ENCODE measurements at places on chromosomes 6 and 20.

GRCh38 chr6:17580518-17581048 is 19.5 kb upstream of the FAM8A1 start:
- DNase-seq: peak; percentile 57

DNA sequence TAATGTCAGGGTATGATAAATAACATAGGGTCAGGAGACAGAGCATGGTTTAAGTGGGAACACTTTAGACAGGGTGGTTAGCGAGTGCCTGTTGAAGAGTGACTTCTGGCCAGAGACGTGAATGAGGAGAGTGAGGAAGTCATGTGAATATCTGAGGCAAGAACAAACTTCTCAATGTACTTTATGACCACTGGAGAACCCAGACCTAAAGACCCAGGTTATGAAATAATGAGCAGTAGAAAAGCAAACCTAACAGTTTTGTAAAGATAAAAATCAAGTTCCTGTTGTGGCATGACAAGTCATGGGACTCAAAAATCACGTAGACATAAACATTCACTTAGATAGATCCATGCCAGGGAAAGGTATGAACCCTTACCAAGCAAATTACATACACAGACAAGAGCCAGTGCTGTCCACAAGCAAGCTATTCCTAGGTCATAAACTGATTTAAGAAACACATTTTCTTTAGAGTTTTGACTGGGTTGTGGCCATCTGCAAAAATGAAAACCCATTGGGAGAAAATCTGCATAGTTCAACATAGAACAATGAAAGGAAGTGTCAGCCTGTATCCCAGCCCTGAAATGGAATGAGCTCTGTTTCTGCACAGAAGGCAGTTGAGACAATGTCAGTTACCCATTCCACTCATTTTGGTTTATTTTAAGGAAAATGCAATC is 2.2 kb upstream of the MYCT1 start:
- DNase-seq: no peak

DNA sequence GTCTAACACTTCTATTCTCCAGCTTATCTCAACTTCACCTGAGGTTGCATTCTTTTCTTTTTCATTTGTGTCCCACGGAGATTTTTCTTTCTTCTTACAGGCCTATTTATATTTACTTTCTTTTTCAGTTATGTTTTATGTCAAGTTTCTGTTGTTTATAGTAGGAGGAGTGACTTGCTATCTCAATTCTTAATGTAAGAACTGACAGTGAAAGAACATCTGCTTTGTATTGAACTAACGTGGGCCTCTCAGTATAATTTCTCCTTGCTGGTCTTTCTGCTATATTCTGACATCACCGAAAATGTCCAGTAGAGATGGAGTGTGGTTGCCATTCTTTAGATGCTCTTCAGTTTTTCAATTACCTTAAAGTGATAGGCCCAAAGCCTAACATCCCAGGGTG is 521.7 kb downstream of the EPM2A start:
- DNase-seq: no peak

GRCh38 chr6:134340179-134340975 is 22.5 kb upstream of the SGK1 start:
- no peak for DNase-seq

DNA sequence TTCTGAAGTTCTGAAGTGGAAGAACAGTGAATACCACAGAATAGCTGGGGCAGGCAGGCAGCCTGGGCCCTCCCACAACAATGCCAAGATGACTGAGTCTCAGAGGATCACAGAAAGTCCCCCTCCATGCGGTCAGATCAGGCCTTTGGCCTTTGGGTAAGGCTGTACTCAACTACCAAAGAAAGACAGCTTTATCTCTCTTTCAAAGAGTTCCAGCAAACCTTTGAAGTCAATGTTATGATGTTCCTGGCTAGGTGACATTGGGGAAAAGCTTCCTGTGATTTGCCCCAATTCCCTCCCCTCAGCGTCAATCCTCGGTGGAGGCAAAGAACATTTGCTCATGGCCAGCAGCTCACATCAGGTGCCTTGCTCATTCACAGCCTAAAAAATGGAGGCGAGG is 10.7 kb upstream of the FBXO9 start:
- DNase-seq: no peak

DNA sequence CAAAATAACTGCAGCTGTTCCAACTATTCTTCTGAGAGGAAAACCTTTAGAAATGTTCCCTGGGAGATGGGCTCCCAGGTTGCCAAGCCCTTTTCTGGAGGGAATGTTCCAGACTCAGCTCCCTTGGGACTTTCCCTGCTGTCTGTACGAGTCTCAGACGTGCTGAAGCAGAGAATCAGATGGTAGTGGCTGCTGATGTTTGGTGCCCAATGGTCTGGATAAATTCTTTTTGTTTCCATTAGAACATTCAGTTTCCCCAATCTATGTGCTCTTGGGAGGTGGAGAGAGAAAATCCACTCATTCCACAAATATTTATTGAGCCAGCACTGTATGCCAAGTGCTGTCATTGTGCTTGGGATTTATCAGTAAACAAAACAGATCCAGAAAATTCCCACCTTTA is 40.0 kb downstream of the SNHG17 start:
- peak; percentile 30 for DNase-seq

DNA sequence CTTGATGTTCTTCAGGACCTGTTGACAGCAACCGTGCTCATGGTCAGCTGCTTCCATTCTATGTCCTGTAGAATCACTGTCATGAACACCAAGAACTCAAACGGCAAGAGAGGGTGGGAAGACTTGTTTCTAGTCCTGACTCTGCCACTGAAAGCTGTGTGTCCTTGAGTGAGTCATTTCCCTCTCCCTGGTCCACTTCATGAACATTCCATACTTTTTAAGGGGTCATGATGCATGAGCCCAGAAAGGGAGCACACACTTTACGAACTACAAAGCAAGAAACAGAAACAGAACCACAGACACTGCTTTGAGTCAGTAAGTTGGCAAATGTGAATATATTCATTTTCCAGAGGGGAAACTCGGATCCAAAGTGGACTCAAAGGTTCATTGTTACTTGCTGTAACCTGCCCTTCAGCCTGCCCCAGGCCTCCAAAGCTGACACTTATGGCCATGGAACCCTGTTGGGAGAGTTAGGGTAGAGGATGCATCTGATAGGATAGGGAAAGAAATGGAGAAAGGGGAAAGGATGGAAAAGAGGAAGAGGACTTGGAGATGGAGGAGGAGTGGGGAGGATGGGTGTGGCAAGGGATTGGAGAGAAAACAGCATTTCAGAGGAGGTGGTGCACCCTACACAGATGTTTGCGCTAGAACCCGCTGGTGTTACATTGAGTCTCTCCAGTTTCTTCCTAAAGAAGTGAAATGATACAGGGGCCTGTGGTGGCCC is 129.8 kb downstream of the FOXO3 start:
- peak; percentile 61 for DNase-seq

All from EL (cell line).